Stimulated activated CD4-positive, alpha-beta T cell treated with anti-CD3 and anti-CD28 coated beads, Interleukin-2, amount 100 ng/mL, for 24 hours (primary cell): ENCODE measurements at places on chromosomes 12 and 14.

- peak; percentile 96 for DNase-seq
Measured at GRCh38 chr14:21092273-21093011, 6.0 kb downstream of the ZNF219 start.

- DNase-seq, result no peak
Measured at GRCh38 chr12:50785406-50786001, 21.6 kb downstream of the ATF1 start.

- DNase-seq, result no peak
Measured at GRCh38 chr14:85604714-85605113, 74.8 kb downstream of the FLRT2 start.

DNA sequence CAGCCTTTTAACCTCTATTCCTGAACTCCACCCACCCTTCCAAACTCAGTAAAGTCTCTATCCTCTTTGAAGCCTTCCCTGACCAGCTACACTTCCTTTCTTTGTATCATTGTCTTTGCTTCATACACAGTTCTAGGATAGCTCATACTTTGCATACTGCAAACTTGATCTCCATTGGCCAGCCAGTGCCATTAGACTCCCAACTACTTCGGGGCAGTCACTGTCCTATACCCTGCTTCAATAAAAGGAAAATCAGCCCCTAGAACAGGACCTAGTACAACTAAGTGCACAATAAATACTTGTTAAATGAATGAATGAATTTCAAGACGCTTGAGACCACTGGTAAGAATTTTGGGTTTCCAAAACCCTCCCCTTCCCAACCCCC lies 521 bp upstream of the PIP4K2C start:
- DNase-seq, result no peak

DNA sequence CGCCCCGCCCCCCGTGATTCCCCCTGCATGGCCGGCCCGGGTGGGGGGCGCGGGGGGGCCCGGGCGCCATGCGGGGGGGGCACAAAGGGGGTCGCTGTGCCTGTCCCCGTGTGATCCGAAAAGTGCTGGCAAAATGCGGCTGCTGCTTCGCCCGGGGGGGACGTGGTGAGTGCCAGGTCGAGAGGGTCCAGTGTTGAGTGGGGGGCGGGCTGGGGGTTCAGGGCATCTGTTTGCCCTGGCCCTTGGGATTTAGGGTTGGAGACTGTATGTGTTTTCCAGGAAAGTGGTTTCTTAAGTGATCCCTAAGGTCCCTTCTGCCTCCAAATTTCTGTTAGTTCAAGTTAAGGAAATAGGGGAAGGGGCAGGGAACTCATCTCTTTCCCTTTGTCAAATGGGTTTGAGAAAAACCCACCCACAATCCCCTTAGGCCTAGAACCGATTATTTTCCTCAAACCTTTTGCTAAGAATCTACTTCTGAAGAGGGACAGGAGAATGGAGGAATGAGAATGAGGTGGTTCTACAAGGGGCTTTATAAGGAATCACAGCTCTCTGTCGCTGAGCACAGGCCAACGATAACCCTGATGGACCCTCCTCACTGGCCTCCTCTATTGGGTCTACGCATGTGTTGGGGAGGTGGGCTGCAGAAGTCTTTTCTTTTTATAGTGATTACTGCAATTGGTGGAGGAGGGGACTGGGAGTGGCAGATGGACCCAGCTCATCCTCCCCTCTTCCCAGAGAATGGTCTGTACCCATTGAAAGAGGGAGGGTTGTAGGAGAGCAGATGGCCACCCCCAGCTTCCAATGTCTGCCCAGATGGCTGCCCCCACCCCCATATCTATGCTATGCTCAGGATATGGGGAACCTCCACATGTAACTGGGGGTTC lies 834 bp downstream of the ARHGEF25 start:
- DNase-seq, result no peak

DNA sequence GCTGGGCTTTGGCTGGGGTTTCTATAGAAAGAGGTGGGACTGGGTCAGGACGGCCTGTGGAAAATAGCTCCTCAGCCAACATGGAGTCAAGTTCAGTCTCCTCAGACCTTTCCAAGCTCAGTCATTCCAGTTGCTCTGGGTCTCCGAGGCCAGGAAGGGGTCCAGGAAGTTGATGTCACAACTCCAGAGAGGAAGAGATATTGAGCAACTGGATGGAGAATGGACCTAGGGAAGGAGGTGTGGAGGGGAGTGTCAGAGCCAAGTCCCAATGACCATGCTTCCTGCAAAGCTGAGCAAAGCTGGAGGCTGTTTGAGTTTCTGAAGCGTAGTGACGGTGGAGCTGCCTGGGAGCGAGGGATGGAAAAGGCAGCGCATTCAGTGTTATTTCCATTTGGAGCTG lies 86.1 kb downstream of the SLC24A4 start:
- no peak for DNase-seq

- peak; percentile 80 for DNase-seq
Measured at GRCh38 chr14:105537580-105538474, 11.4 kb downstream of the TMEM121 start.

DNA sequence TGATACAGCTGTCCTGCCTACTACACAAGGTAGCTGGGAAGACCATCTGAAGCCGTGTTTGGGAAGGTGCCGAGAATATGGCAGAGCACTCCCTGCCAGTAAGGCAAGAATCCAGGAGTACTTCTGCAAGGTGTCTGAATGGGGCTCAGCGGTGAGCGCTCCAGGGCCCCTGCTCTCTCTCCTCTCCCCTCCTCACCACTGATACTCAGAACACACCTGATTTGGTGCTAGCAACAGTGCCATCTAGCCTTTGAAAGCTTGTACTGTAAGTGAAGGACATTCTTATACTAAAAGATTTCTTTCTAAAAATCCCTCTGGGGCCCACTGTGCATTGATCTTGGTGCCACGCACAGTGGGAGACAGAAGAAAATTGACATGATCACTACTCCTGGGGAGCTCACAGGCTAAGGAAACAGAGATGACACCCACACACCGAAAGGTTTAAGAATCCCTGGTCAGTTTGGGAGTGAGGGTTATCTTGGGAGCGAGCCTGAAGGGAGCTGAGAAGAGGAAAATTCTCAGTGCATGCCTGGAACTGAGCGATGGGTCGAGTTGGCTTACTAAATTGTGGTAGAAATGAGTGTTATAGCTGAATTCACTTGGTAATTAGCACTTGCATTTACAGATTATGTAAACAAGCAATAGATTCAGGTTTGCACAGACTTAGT lies 216.9 kb downstream of the NTF3 start:
- no peak for DNase-seq
